ENCODE measurements at places on chromosomes 5 and 9.

- DNase-seq, result no peak
These were observed 256.0 kb downstream of the DOCK8 start for GRCh38 chr9:470552-471194.

DNA sequence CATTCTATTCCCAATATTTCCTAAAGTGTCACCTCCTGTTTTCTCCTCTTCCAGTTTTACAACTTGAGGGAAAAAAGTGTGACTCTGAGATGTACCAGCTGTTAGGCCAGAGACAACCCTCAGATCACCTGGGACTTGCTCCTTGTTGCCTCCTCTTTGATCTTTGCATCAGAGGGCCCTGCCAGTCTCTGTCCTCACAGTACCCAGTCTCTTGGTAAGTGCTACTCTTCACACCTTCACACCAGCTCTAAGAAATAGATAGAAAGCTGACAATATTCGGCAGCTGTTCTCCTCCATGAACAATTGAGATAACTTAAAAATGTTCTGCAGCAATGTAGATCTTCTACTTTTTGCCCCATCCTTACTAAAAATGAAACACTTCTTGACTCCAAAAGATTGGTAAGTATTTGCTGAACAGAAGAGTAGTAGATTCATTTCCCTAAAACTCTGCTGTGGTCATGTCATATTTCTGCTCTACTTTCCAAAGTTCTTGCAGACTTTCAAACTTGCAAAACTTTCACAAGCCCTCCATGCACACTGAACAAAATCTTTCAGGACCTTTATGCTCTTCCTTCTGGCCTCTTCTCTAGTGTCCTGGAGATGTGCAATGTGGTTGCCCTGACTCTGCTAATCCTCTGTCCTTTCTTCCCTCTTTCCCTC lies 188.6 kb downstream of the SNX18 start:
- DNase-seq, result no peak

- DNase-seq, result no peak
These were observed 411.7 kb upstream of the SLC24A2 start for GRCh38 chr9:20200581-20200980.

- DNase-seq, result peak; percentile 15
These were observed 453.5 kb downstream of the RAB3C start for GRCh38 chr5:59036274-59036961.

DNA sequence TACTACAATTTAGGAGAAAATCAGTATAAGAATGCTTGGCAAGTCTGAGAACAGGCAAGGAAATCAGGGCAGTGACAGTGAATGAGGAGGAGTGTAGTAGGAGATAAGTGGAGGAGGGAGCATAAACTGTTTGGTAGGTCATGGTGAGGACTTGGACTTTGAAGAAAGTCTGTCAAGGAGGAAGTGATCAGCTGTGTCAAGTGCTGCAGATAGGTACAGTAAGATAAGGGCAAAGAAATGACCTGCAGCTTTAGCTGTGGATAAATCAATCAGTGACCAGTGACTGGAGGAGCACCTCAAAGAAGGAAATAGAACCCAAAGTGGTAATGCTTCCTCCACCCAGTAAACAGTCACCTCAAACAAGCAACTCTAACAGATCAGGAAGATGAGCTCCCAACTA lies 106.3 kb downstream of the RAPGEF6 start:
- DNase-seq, result no peak

DNA sequence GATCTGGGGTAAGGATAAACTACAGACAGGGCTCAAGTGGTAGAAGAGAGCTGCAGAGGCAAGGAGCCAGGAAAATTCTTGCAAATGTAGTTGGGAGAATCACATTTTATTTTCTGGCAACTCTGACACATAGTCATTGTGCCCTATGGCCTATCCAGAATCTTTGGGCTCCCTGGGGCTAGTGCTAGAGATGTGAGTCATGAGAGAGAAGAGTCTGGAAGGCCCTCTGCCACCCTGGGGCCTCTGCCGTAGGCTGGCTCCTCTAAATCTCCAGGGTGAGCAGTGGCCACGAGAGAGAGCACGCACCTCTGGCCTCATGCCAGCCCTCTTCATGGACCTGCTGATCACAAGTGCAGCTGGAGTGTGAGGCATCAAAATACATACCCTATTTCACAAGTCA lies 74.3 kb upstream of the SSBP2 start:
- DNase-seq, result no peak

DNA sequence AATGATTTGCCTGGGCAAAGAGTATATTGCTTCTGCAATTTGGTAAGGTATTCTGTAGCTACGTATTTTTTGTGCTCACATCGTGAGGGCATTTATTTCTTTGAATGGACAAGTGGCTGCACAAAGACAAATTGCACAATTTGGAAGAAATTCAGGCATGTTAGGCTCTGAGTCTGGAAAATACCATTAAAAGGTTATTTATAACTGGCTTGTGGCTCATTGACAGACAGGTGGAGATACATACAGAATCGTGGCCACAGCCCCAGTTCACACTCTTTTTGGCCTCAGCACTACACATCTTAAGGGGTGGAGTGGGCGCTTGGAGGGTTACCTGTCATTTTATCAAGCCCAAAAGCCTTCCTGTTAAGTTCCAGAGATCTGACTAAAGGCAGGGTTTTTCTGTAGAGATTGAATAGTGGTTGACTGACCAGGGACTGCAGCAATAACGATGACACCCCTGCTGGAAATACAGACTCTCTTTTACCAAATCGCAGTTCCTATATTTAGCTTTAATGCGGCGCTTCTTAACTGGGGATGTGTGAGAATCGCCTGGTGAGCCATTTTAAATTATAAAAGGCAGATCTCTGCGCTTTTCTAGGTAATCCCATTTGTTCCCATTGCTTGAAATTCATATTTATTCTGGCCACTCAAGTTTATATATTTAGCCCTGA lies 14.7 kb downstream of the MAN2A1 start:
- no peak for DNase-seq

- no peak for DNase-seq
These were observed 77.4 kb upstream of the DMRT1 start for GRCh38 chr9:764105-764524.

- no peak for DNase-seq
These were observed 774.7 kb upstream of the EDIL3 start for GRCh38 chr5:85159395-85159794.

DNA sequence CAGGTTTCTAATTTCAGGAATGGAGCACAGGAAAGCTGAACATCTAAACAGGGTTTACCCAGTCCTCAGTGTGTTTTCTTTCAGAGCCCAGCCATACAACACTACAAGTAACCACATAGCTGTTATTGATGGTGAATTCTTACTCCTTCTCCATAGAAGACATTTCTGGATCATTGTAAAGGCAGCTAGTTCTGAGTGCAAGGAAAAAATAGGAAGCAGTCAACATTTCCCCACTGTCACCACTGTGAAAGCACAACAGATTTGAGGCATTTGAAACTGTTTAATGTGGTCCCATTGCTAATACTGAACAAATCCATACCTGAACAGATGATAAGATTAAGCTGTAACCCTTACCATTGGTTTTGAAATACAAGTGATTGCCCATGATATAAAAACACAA lies 145.0 kb upstream of the PCA3 start:
- DNase-seq, result no peak

GRCh38 chr5:122877518-122877917 lies 32.1 kb downstream of the SNX24 start:
- DNase-seq, result no peak

GRCh38 chr9:95338243-95338642 lies 20.7 kb upstream of the FANCC start:
- no peak for DNase-seq

DNA sequence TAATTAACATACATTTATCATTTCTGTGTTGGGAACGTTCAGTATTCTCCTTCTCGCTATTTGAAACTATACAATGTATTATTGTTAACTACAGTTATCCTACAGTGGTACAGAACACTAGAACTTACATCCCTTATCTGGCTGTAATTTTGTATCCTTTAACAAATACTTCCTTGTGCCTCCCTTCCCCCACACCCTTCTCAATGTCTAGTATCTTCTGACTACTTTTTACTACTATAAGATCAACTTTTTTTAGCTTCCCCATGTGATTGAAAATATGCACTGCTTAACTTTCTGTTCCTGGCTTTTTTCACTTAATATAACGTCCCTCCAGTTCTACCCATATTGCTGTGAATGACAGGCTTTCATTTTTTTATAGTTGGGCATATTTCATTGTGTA lies 253.5 kb downstream of the RAB3C start:
- no peak for DNase-seq

- peak; percentile 28 for DNase-seq
These were observed 75.5 kb downstream of the PHAX start for GRCh38 chr5:126676195-126676624.

DNA sequence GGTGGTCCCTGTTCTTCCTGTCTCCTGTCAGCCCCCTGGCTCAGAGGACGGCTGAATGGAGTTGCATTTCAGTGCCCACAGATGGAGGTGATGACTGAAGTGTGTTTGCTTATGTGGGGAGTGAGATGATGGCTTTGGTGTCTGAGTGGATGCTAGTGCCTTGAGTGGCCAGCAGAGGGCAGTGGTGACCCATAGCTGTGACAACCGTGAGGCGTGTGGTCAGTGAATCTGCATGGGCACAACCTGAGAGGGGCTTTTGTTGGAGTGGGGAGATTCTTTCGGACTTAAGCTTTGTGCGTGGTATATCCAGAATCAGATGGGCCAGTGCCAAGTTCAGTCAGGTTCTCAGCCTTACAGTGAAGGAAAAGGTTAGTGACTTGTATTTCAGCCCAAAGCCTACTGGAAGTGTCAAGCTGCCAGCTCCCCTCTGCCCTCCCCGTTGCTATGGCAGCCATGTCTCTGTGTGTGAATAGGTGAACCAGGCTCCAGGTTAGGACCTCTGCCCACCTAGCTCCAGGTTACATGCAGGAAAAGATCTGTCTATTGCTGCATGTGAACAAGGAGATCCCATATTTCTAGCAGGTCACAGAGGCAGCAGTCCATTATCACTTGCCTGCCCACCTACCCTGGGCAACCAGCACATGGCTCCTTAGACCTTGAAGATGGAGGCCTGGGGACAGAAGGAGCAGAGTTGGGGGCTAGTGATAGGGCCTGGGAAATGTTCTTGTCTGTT lies 14.7 kb upstream of the CXXC5 start:
- no peak for DNase-seq

DNA sequence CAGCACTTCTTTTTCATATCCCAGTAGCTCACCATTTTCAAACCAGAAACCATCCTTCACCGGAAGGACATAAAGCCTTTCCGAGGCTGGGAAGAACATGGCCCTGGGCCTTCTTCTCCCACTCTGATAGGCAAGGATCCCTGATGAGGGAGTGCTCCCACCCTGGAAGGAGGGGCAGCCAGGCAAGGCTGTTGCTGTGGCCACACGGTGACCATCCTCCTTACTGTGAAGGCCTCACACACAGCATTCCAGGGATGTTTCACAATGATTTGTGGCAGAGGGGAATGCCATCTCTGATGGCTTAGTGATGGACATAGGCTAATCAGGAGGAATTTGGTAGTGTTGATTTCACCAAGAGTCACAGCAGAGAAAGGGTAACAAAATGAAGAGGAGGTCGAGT lies 130.7 kb downstream of the ADAMTS12 start:
- no peak for DNase-seq

DNA sequence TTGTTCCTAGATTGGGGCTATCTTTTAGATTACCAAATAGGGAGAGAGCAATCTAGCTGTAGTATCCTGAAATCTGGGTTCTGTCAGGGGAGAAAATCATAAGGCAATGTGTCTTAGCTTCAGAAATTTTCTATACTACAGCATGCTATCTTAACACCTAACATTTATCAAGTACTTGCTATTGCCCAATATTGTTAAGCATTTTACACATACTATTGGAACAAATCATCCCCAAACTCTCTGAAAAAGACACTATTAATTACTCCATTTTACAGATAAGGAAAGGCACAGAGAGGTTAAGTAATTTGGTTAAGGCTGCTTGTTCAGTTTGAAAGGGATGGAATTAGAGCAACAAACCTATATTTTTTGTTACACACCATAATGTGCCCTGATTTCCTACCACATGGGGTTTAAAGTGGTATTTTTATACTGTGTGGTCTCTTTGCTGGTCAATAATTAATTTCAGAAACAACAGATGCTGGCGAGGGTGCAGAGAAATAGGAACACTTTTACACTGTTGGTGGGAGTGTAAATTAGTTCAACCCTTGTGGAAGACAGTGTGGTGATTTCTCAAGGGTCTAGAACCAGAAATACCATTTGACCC lies 57.2 kb upstream of the RIC1 start:
- no peak for DNase-seq

DNA sequence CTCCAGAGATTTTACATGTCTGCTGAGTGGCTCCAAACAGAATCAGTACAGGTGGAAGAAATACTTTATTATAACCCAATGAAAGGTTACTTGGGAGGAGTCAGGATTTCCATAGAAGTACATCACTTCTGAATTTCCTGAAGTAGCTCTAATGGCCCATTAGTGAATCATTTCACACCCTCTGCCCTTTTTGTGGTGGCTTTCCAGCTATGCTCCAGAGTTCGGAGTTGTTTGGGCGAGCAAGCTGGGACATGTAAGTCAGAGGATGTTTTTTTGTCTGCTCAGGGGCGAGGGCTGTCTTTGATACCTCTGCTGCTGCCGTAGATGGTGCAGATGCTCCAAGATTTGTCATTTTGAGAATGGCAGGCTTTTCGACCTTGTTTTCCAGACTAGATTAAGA lies 226.1 kb downstream of the GOLPH3 start:
- DNase-seq, result no peak

GRCh38 chr5:159510282-159510681 lies 180.0 kb upstream of the IL12B start:
- no peak for DNase-seq

GRCh38 chr9:6506571-6506970 lies 93.6 kb downstream of the UHRF2 start:
- DNase-seq, result no peak
